CD4-positive, alpha-beta T cell treated with Interleukin-6 for 4 hours (primary cell): ENCODE measurements at places on chromosomes 1 and 21.

- DNase-seq: no peak
Observed at GRCh38 chr1:3683992-3684391, 31.7 kb downstream of the TP73 start.

- DNase-seq: no peak
Observed at GRCh38 chr21:36535618-36536241, 55.8 kb upstream of the CLDN14 start.

DNA sequence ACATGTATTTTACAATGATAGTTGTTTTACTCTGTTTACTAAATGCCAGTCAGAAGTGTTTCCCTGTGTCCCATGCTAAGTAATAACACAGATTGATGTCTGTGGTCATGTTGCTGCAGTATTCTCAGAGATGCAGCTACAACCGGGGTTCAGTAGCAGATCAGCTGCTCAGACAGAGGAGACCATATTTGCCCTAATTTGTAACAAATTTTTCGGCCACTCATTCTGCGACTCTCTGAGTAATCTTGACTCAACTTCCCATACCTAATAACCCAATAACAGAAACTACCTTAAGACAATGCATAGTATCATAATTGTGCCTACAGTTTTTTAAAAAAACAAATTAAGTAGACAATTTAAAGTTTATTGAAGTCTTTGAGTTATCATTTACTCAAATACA lies 32.6 kb downstream of the NIBAN1 start:
- no peak for DNase-seq

DNA sequence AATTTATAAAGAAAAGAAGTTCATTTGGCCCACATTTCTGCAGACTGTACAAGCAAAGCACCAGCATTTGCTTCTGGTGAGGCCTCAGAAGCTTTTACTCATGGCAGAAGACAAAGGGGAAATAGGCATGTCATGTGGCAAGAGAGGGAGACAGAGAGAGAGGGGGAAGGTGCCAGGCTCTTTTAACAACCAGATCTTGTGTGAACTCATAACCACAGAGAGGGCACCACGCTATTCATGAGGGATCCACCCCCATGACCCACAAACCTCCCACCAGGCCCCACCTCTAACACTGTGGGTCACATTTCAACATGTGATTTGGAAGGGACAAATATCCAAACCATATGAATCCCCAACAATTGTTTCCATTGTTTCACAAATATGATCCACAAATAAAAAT lies 467.9 kb downstream of the SIPA1L2 start:
- no peak for DNase-seq

DNA sequence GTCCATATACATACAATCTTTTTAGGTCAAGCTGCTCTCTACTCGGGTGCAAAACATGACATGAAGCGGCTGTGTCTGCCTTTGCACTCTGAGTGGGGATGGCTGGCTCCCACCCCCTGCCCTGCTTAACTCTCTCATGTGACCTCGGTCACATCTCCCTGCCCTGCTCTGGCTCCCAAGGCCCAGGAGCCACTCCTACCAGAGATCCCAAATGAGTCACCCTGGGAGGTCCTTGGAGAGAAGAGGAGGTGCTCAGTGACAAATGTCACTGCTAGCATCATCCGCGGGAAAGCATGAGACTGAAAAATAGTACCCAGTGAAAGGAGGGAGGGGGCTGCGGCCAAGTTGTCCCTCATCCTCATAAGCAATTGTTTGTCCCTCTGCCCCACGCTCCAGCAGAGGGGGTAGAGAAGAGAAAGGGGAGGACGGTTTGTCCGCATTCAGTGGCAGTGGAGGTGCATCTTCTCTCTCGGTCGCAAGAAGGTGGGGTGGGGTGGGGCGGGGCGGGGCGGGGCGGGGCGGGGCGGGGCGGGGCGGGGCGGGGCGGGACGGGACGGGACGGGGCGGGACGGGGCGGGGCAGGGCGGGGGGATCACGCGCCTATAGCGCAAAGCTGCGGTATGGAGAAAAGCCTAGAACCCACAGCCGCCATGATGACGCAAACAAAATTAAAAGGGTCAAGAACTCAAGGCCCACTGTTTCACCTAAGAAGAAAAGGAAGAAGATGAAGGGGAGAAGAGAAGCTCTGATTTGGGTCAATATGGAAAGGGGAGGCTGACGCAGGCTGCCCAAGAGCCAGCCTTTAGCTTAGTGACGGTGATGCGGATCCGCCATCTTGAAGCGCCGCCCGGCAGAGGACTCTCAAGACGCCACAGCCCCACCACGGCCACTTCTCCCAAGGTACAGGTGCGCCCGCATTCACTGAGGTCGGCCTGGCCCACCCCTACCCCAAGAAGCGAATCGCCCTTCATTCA lies 66.2 kb downstream of the CD46 start:
- DNase-seq: no peak

GRCh38 chr1:150221552-150221951 lies 14.4 kb downstream of the ANP32E start:
- no peak for DNase-seq

- DNase-seq: peak; percentile 42
Observed at GRCh38 chr1:78003882-78004718, 639 bp upstream of the DNAJB4 start.

GRCh38 chr1:8217809-8218208 lies 100.1 kb upstream of the SLC45A1 start:
- DNase-seq: no peak

GRCh38 chr1:26721669-26722355 lies 26.0 kb downstream of the ARID1A start:
- peak; percentile 34 for DNase-seq

- DNase-seq: no peak
Observed at GRCh38 chr1:190168116-190168892, 309.4 kb downstream of the BRINP3 start.

DNA sequence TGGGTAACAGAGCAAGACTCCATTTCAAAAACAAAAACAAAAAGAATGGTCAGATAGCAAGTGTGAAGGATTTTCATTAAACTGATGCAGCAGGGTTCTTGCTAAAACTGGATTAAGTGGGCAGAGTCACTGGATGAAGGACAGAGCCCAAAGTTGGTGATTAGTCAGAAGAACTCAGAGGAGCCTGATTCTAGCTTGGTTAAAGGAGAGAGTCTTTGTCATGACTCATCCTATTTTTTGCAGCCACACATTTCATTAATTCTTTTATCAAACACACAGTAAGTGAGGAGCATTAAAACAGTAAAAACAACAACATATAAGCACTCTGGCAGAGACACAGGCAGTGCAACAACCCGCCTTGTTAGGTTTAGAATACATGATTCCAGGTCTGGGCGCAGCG lies 56.0 kb upstream of the EDARADD start:
- DNase-seq: no peak

- no peak for DNase-seq
Observed at GRCh38 chr1:213821175-213821942, 166.4 kb upstream of the PROX1 start.

GRCh38 chr1:24849672-24850295 lies 80.3 kb downstream of the RUNX3 start:
- DNase-seq: peak; percentile 27

DNA sequence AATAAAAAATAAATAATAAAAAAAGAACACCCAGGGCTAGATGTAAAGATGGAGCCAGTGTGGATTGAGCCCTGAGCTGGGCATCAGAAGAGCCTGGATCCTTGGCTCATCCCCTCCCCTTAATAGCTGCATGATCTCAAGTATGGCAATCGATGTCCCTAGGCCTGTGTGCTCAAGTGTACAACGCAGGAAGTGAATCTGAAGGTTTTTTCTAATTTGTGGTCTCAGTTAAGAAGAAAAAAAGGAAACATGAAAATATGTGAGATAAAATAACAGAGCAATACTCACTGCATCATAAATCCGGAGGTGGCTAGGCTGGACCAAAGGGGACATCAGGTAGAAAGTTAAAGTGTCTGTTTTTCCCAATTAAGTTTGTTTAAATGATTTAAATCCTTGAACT lies 47.3 kb upstream of the SLC44A3 start:
- no peak for DNase-seq

GRCh38 chr1:10593750-10594149 lies 119.0 kb downstream of the PEX14 start:
- DNase-seq: no peak

- DNase-seq: no peak
Observed at GRCh38 chr1:28213315-28213714, 19.5 kb downstream of the DNAJC8 start.

- DNase-seq: no peak
Observed at GRCh38 chr1:36256558-36257374, 32.5 kb downstream of the THRAP3 start.

GRCh38 chr1:41041614-41042270 lies 20.2 kb upstream of the SLFNL1 start:
- DNase-seq: no peak

DNA sequence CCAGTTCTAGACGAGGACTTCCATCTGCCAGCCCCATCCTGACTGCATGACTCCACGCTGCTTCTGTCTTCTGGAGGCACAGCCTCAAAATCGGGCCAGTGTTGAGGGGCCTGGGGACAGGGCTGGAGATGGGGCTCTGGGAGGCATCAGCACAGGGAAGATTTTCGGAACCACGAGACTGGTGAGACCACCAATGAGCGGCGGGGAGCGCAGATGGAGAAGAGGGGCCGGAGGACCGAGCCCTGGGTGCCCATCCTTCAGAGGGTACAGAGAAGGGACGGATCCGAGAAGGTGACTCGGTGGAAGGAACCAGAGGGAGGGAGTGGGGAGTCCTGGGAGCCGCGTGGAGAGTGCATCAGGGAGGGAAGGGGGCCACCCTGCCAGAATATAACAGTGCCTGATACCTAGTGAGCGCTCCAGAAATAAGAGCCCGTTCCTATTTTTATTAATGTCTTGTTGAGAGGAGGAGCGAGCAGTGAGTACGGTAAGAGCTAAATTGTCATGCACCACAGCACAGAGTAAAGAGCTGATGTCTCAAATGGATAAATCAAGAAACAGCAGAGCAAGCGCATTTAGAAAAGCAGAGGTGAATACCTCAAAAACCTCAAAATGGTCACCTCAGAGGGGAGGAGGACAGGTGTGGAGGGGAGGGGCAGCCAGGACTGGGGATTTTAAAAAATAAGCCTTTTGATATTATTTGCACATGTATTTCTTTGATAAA lies 26.2 kb upstream of the KIF26B start:
- no peak for DNase-seq

- DNase-seq: no peak
Observed at GRCh38 chr1:192477630-192478029, 97.9 kb upstream of the RGS1 start.

GRCh38 chr21:44065428-44065827 lies 41.8 kb upstream of the PWP2 start:
- peak; percentile 81 for DNase-seq

GRCh38 chr1:37056325-37056724 lies 22.0 kb upstream of the GRIK3 start:
- no peak for DNase-seq

DNA sequence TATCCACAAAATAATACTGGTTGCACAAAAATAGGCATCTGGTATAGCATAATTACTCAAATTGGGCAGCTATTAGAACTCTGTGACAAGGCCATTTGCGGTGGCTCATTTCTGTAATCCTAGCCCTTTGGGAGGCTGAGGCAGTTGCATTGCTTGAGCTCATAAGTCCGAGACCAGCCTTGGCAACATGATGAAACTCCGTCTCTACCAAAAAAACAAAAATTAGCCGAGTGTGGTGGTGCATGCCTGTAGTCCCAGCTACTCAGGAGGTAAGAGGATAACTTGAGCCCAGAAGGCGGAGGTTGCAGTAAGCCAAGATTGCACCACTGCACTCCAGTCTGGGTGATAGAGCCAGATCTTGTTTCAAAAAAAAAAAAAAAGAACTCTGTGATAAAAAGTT lies 36.7 kb downstream of the PLPP3 start:
- no peak for DNase-seq

DNA sequence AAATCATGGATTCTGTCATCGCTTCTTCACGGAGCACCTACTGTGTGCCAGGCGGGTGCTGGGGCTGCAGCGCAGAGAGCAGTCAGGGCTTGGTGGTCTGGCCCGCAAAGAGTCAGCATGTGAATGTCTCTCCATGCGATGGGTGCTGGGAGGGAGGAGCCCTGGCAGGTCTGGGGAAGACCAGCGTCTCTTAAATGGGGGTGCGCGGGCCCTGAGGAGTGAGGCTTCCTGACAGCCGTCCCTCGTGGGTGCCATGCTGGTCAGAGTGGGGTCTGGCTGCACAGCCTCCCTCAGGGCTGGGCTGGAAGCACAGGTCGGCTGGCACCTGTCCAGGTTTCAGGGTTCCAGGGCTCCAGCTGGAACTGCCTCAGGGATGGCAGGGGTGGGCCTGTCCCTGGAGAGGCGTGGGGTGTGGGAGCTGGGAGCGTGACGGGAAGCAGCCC lies 18.5 kb downstream of the TP73 start:
- no peak for DNase-seq

- no peak for DNase-seq
Observed at GRCh38 chr1:93565496-93566206, 116.0 kb downstream of the BCAR3 start.

DNA sequence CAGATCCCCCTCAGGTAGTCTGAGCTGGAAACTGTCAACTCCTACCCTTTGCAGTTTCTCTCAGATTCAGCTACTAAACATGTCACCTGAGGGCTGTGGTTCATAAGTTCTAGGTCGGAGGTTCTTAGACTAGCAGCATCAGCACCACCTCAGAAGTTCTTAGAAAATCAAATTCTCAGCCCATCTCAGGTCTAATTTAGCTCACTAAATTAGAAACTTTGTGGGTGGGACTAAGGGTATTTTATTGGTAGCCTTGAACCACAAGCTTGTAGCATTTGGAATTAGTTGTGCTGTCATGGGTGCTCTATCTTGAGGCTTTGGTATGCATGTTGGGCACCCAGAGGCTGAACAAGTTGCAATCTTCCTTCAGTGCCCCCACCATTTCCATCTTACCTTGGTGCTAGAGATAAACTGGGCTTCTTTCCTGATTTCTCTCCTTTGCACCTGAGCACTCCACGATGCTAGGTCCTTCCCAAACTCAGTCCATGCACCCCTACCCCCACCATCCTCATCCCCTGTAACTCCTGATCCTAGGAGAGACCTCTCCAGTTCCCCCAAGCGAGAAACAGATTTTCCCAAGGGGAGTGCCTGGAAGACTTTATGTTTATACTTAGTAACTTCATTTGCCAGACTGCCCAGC lies 54.2 kb downstream of the S1PR1 start:
- DNase-seq: peak; percentile 30

DNA sequence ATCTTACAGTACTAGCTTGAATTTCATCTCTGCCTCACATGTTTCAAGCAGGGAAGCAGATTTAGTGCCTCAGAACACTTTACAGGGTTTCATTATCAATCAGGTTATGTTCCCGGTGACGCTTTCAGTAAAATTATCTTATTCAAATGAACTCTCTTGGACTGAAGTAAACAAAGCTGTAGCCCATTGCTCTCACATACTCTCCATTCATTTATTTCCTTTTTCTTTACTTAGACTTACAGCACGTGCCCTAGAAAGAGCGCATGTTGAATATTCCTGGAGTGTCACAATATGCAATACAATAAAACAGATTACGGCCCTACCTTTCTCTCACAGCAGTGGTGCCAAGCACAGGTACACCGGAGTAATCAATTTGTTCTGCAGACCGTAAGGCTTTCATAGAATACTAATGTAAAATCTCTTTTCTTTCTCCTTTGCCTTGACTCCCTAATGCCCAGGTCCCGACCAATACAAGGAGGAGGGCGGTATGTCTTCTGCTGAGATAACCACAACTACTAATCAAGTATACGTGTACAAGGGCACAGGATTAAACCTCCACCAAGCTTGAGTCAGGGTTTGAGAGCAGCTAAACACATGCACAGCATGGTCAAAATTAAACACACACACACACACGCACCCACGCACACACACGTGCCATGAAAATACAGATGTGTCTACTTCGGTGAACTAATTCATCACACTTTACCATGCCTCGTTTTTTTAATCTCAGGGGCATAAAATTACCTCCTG lies 62.8 kb downstream of the NRIP1 start:
- DNase-seq: no peak
